ENCODE measurements at places on chromosomes 7 and 10.

DNA sequence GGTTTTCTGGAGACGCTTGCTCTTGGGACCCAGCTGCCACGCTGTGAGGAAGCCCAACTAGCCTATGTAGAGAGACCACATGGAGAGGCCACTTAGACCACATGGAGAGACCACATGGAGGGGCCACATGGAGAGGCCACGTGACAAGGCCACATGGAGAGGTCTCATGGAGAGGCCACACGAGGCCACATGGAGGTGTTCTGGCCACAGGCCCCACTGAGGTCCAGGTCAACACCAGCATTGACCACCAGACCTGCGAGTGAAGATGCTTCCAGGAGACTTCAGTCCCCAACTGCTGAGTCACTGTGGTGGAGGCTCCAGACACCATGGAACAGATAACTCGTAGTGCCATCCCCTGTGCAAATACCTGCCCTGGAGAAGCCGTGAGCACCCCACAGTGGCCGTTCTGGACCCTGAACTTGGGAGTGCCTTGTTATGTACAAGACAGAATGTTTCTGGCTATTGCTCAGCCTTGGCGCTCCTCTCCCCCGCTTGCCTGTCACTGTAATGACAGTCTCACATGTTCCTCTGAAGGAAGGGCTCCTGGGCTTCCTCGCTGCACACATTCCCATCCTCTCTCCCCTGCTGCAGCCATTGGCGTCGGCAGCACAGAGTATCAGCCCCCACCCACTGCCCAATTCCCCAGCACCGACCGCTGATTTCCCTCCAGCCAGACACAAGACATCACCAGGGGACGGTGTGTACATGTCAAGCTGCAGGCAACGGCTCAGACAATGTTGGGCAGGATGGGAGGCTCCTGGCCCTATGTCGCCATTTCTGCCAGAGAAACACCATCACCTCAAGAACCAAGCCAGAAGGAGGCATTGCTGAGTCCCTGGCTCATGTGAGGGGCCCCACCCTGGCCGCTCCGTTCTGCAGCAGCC is 49.0 kb upstream of the TNRC18 start:
- no peak for DNase-seq

- DNase-seq = no peak
Observed at GRCh38 chr7:156861212-156861611, 31.8 kb downstream of the LMBR1 start.

GRCh38 chr10:28619455-28619854 is 57.9 kb upstream of the BAMBI start:
- no peak for DNase-seq

DNA sequence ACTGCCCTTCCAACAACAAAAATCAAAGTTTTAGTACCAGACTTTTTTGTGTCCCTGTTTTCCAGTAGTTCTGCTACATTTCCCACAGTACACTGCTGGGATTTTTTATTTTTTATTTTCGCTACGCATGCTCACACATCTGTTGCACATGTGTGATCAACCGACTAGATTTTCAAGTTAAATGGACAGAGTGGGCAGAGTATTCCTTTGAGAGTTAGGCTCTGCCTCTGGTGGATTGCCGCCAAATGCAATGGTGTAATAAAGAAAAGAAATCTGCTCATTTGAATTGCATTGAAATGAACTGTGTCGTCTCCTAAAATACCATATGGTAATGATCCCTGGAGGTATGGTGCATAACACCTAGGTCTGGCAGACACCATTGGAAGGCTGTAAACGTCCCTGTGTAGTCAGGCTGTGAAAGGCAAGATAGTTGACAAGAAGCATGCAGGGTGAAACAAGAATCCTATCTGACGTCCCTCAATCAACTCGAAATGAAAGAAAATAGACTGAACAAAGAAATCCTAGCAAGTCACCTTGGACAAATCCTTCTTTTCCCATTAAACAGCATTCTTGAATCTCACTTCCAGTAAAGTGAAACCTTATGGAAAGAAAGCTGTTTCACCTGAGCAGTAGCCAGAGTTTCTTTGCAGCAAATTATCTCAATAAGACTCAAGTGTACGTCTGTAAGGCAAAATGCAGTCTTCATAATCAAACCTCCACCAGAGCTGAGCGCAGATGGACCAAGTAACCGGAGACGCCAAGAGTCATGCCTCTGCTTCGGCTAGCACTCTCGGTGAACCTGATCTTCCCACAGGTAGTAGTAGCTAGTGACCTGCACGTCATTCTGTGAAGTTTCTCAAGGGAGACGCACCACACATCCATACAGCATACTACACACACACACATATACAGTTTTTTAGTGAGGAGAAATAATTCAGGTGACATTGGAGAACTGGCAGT is 357.3 kb downstream of the CRPPA start:
- no peak for DNase-seq

DNA sequence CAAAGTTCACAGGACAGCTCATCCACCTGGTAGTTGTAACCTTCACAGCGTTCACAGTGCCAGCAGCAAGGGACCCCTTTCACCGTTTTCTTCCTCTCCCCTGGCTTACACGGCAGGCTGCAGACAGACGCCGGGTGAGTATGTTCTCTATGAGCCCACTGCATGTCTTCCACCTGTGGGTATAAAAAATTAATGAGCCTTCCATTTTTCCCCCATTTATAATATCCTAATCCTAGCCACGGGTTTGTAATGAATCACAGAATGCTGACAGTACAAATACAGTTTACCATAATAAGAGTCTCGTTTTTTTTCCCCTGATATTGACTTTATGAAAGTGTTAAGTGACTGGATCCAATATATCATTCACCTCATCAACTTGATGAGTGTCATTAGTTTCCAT is 719.0 kb downstream of the GRM8 start:
- no peak for DNase-seq

DNA sequence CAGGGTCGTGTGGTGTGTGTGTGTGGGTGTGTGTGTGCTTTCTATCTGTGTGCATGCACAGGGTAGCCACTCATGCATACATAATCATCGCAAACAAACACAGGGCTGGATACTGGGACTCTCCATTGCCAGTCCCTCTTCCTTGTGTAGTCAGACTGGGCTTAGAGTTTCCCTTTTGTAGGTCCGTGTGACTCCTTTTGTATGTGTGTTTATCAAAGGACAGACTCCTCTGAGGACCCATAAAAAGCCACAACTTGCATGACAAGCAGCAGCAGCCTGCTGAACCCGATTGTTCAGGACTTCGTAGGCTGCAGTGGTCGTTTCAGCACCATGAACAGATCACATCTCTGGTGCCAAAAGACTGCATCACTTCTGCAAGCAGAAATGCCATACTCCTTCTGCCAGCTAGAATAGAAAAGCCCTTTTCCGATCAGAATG is 895 bp downstream of the VSTM2A start:
- no peak for DNase-seq

DNA sequence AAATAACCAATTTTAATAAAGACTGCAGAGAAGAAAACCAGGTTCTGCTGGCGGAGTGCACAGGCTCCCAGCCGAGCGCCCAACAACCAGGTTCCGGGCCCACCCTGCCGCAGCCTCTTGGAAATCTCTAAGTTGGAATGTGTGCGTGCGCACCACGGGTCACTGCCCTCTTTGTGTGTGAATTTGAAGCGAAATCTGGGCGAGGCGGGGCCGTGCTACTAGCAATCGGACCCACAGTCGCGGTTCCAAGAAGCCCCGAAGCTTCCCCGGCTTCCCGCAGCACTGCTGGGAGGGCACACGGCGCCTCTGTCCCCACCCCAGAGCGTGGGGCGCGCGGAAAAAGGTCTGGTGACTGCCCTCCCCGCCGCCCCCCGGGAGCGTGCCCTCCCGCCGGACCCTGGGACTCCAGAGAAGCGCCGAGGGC is 666 bp upstream of the MAP3K8 start:
- DNase-seq = peak; percentile 50

DNA sequence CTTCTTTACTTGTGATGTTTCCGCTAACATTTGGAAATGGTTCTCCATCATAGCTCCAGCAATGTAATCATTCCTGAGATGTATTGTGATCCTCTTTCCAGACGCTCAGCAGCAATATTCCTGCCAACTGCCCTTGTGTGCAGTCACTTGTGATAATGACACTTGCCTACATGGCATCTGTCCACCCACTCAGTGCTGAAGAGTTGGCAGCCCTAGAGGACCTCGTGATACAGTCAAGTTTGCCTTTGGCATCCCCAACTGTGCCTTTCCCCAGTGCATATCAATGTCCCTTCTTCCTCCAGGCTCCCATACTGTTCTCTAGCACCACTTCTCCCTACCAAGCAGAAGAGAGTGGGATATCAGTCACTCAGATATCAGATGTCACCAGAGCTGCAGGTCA is 64.9 kb downstream of the MYOF start:
- DNase-seq = no peak

DNA sequence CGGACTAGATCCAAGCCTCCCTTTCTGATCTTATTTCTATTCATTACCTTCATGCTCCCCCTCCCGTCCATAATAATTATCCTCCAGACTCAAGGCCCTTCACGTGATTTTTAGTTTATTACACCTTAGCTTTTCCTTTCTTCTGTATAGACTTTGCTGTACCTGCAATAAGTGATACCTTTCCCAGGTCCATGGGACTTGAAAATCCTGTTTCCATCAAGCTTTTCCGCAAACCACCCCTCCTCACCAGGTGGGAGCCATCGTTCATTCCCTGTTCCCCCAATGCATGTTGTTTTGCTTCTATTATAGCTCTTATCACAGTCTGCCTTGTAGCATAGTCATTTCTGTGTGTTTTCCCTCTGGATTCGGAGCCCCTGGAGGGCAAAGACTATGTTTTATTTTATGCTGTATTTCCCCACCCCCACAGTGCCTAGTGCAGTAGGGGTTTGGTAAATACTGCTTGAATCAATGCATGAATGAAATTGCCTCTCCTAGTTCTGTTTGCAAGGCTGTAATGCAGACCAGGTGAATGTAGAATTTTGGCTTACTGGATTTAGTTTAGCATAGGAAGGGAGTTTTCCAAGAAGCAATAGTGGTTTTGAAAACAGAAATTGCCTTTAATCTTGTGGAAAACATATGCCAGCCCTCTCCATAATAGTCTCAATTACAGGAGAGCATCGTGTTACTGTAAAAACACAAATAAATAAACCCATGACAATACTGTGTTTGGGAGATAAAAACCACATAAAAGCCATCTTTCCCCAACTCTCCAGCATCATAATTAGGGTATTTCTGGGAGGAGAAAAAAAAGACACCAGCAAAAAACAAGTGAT is 213.4 kb downstream of the AUTS2 start:
- no peak for DNase-seq

DNA sequence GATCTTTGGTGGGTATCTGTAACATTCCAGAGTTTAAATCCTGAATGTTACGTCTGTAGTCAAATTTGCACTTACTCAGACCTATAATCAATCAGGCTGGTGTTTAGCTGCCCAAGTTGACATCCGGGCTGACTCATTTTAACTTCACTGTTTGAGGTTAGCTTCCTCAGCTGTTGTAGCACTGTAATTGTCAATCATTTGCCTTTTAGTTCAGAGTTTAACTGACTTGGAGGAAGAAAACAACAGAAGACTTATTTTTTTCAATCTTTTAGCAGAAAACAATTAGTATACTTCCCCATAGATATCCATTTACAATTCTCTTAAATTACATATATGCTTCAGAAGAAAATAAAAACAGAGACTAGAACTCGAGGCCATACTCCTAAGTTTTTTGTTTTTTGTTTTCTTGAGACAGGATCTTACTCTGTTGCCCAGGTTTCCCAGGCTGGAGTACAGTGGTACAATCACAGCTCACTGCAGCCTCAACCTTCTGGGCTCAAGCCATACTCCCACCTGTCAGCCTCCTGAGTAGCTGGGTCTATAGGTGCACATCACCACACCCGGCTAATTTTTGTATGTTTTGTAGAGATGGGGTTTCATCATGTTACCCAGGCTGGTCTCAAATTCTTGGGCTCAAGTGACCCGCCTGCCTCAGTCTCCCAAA is 38.5 kb upstream of the LRRC17 start:
- DNase-seq = peak; percentile 84

- DNase-seq = no peak
Observed at GRCh38 chr7:55377162-55377817, 12.2 kb downstream of the LANCL2 start.

- no peak for DNase-seq
Observed at GRCh38 chr7:156022483-156023459, 210.5 kb upstream of the SHH start.
